ENCODE measurements at places on chromosomes 13 and 19.

DNA sequence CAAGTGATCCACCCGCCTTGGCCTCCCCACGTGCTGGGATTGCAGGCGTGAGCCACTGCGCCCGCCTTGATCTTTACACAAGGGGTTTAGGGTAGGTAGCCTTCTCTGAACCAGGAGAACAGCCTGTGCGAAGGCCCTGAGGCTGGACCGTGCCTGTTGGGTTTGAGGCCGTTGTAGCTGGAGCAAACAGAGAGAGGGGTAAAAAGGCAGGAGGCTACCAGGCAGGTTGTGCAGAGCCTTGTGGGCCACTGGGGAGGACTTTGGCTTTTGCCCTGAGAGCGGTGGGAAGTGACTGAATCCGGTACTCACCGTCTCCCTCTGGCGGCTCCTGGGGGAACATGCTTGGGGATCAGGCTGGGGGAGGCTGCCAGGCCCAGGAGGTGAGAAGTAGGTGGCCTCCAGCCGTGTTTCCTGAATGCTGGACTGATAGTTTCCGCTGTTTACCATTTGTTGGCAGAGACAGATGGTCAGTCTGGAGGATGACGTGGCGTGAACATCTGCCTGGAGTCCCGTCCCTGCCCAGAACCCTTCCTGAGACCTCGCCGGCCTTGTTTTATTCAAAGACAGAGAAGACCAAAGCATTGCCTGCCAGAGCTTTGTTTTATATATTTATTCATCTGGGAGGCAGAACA, 24.6 kb downstream of the SPC24 start:
- peak; percentile 83 for DNase-seq

DNA sequence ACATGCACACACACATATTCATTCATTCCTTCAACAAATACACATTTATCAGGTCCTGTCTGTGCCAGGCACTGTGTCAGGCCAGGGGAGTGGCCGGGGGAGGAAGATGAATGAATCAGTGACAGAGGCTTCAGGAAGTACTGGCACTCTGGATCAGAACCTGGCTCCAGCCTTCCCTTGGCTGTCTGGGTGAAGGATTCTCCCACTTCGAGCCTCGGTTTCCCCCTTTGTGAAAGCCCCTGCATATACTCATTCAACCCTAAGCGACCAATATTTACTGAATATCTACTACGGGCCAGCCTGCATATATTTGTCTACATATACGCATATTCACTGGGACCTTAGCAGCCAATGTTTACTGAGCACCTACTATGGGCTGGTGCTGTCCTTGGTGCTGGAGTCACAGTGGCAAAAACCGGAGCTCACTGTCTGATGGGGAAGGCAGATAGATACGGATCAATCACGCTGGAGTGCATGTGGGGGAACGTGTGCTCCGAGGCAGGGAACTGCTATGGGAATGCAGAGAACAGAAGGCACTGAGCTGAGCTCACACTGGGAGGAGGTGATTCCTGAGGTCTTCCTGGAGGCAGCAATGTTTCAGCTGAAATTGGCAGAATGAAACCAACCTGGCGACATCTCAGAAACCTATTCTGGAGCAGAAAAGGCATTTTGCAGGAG, 636 bp upstream of the ZNF579 start:
- DNase-seq, result no peak

DNA sequence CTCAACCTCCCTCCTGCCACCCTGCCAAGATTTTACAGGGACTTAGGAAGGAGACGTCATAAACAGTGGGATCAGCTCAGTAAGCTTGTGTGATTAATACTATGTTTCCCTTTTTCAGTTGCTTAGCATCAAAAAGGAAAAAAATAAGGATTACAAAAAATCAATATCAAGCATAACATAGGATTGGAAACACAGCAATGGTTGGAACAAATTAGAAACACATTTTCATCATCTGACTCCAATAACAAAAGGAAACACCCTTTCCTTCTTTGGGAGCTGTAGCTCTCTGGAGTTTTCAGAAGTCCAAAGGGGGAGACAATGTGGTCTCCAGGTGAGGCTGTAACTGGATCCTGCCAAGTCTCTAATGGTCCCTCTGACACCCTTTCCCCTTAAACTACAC, 233.4 kb downstream of the B3GLCT start:
- no peak for DNase-seq

DNA sequence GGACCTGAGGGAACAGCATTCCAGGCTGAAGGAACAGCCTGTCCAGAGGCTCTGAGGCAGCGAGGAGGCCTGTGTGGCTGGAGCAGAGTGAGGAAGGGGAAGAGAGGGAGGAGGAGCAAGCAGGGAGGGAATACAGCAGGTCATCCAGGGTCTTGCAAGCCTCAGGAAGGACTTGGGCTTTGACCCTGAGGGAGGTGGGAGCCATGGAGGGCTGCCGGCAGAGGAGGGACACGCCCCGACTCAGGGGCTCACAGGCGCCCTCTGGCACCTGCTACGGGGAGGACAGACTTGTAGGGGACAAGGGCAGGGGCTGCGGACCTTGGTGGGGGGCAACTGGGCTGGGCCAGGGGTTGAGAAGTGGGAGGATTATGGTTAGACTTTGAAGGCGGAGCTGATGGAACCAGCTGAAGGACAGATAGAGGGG, 4.7 kb downstream of the TINCR start:
- DNase-seq, result no peak

DNA sequence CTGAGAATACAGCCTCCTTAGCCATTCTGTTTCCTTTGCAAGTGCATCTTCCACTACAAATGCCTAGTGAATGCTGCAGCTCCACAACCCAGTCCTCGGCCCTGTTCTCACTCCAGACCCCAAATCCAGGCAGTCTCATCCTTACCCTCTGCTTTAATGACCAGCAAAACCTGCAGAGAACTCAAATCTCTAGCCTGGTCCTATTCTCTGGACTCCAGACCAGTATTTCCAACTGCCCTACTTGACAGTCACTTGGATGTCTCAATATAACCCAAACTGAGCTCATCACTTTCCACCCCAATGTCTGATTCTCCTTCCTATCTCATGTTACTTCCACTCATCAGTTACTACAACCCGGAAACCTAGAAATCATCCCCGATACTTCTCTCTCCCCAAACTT, 2.6 kb upstream of the EBPL start:
- DNase-seq, result no peak

DNA sequence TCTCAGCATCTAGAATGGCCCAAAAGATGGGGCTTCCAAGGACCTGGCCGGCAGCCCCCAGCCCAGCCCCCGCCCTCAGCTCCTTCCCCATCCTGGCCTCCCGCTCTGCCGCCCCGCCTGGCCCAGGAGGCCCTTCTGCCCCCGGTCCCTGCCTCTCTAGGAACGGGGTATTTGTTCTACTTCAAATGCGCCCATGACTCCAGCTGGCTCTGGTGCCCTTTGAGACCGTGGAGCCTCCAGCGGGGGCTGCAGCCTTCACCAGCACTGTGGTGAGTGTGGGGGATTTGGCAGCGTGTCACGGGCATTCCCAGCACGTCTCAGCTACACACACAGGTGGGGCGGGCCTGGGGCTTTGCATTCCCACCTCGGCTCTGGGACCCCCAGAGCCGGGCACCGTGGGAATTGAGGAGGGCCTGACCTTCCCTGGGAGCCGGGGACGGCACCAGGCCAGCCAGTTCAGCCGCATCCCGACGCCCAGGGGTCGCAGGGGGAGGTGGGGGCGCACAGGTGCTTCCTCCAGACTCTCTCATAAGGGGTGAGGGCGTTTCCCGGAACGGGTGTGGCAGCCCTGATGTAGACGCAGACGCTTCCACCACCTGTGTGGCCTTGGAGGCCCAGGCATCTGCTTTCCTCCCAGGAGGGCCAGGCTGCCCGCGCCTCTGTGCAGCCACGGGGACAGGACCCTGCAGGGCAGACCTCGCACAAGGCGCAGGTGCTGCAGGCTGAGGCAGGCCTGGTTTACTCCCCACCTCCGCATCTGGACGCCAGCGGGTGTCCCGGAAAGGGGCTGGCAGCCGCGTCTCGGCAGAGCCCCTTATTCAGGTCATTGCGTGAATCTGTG, 947 bp downstream of the ATP4B start:
- DNase-seq, result peak; percentile 14

DNA sequence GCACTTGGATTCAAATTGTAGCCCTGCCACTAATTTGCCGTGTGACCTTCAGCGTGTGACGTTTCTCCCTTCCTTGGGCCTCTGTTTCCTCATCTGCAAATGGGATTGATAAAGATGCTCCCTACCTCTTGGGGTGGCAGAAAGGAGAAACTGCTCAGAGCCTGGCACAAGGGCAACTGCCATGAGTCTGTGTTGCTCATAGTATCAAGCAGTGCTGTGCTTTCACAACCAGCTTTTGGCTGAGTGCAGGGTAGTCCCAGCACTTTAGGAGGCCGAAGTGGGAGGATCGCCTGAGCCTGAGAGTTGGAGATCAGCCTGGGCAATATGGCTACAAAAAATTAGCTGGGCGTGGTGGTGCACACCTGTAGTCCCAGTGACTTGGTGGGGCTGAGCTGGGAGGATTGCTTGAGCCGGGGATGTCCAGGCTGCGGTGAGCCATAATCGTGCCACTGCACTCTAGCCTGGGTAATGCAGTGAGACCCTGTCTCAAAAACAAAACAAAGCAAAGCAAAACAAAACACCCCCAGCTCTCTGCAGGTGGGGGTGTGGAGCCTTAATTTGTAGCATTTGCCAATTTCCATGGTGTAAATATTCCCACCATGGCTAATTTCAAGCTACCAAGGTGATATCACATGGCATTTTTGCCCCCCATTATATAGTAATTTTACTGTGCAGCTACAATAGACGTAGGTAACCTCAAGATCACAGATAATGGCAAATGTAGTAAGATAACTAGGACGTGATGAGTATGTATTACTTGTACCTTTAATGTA, 1.6 kb upstream of the MARK4 start:
- DNase-seq, result no peak

DNA sequence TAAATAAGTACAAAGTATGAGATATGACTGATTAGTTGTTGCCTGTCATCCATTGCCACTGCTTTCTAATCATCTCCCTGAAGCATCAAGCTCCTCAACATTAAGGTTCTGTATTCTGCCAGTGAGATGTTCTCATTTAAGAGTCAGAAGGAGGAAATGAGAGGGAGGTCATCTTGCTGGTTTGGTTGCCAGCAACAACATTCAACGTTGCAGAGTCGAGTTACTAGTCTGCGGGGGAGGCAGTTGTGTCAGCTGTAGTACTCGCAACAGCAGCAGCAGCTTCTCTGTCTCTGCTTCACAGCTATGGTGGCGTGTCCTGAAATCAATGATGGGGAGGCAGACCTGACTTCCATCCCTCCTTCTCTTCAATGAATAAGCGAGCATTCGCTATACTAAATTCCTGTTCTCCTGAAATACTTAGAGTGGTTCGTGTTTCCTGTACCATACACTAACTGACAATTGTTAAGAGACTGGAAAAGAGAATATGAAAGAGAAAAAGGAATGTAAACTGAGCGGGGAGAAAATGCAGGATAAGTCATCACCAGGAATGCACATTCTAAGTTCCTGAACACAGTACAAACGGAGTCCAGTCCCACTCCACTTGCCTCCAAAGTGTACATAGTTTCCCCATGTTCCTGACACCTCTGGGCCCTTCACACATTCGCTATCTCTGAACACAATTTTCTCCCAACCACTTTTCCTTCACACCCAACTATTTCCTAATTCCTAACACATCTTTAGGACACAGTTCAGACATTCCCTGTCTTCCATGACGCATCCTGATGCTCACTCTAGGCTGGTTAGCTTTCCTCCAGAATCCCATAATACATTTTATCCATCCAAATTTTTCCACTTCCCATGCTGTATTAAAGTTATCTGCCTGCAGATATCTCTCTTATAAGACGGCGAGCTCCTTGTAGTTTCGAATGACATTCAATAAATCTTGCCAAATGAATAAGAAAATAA, 263.0 kb downstream of the KLF12 start:
- DNase-seq, result peak; percentile 40

- DNase-seq, result no peak
These were observed 326.2 kb downstream of the GPC5 start for GRCh38 chr13:91724591-91724990.

GRCh38 chr19:2273356-2274184, 8.4 kb downstream of the PEAK3 start:
- DNase-seq, result peak; percentile 81

- no peak for DNase-seq
These were observed 8.1 kb downstream of the TIMM29 start for GRCh38 chr19:10936661-10937084.

DNA sequence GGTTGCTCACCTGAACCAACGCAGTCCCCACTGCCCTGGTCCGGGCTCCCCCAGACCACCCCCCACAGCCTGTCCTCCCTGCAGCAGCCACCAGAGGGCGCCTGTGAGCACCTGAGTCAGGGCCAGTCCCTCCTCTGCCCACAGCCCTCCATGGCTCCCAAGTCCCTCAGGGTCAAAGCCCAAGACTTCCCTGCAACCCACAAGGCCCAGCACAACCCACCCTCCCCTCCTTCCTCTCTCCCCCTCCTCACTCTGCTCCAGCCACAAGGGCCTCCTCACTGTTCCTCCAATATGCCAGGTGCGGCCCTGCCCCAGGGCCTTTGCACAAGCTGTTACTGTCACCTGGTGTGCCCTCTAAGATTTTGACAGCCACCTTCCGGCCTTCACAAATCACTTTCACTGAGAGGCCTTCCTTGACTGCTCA, 10.9 kb downstream of the GNA15 start:
- DNase-seq, result no peak

- DNase-seq, result no peak
These were observed 1090.9 kb downstream of the PCDH9 start for GRCh38 chr13:66139250-66139649.

- no peak for DNase-seq
These were observed 752 bp upstream of the EDNRB start for GRCh38 chr13:77919246-77919920.

- no peak for DNase-seq
These were observed 43.5 kb upstream of the SHISA2 start for GRCh38 chr13:26095338-26095737.

DNA sequence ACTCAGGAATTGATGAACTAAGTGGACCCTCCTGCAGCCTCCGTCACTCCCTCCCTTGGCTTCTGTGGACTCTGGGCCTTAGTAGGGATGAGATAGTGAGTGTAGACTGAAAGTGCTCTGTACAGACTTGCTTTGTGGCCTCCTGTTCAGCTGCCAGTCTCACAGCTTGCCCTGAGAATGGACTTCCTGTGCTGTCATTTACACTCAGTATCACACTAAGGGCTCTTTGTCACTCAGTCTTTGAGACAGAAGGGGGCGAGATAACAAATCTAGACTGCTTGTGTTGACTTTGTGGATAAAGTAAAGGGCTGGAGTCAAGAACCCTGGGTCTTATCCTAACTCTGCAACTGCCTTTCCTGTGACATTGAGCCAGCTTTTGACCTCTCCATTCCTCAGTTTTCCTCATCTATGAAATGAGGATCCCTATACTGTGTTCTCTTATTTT, 21.0 kb upstream of the SPRY2 start:
- no peak for DNase-seq

- DNase-seq, result no peak
These were observed 90.9 kb downstream of the SIPA1L3 start for GRCh38 chr19:37997911-37998344.

- DNase-seq, result no peak
These were observed 1.4 kb downstream of the SUGP2 start for GRCh38 chr19:19031891-19032290.

DNA sequence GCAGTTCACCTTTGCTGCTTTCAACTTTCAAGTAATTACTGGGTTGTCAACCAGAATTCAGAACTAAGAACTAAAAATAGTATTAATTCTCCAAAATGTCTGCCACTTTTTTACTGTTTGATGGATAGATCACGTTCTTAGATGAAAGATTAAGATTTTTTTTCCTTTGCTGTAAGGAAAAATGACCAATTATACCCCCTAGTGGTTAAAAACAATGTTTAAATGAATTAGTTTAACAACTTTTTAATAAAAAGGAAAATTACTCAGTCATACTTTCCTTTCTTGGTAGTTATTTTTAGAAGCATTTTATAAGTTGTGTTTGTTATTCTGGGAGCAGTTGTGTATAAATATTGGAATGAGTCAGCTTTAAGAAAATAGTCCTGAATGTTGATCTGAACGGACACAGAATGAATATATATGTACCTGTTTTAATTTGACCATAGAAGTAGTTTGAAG, 4.6 kb downstream of the TM9SF2 start:
- DNase-seq, result no peak

Measured in tibial artery (tissue), 4 donors.